Stimulated activated naive CD4-positive, alpha-beta T cell (primary cell): ENCODE measurements at places on chromosomes 5 and 9.

DNA sequence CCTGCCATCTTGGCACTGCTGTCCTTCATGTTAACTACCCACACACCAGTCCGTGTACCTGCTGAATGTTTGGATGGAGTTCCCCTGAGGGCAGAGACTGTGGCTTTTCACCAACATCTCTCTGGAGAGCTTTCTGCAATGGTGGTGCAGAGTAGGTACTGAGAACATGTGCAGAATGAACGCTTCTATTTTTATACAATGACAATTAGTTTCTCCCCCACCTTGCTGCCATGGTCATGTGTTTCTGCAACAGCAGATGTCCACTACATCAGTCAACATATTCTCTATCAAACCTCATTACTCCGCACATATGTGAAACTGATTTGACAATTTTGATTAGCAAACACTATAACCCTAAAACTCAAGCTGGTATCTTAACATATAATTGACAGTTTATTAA is 14.5 kb downstream of the PTCH1 start:
- no peak for DNase-seq

- DNase-seq = no peak
Observed at GRCh38 chr5:67426961-67427849, 230.6 kb upstream of the CD180 start.

- no peak for DNase-seq
Observed at GRCh38 chr9:5920860-5921328, 30.2 kb downstream of the MLANA start.

- DNase-seq = no peak
Observed at GRCh38 chr9:130498298-130498917, 53.6 kb downstream of the ASS1 start.

DNA sequence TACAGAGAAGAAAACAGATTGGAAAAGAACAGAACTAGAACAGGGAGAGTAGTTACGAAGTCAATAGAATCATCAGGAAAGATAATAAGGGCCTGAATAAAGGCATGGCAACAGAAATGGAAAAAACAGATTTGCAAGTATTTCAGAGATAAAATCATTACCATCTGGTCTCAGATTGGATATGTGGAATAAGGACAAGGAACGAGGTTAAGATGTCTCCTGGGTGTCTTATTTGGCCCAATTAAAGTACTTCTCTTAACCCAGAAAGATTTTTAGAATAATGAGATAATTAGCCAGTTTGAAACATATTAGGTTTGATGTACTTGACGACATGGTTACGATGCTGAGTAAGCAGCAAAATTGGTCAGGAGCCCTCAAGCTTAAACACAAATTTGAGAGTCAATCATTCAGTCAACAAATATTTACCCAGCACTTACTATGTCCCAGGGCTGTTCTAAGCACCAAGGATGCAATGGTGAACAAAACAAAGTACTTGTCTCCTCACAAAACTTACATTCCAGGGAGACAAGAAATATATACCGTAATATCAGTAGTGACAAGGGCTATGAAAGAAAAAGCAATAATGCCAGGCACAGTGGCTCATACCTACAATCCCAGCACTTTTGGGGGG is 18.3 kb downstream of the RICTOR start:
- no peak for DNase-seq

- DNase-seq = no peak
Observed at GRCh38 chr5:179168664-179169063, 108.5 kb downstream of the ZNF354C start.

DNA sequence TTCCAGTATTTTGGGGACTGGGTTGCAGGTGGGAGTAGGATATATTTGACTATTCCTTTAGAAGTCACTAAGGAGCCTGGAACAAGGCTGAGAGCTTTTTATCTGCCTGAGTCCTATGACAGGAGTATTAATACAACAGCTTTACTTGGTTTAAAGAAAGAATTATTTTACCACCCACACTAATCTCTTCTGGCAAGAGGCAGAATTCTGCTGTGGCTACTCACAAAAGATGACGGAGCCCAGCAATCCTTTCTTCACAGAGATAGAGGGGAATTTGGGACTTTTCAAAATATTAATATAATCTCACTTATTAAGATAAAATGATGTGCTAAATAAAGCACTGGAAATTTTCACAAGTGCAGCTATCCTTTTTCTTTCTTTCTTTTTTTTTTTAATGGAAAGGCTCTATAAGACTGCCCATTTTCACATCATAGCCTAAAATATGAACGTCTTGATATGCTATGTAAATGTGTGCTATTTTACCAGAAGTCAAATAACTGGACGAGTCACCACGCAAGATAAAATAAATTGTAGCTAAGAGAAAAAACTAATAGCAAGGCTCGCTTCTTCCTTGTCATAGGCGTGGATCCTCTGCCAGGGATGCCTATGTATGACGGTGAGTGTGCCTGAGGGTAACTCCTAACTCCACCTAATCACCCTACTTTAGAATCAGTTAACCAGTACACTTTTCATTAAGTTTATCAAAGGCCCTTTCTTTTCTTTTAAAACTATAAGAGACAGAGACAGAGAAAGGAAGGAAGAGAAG is 76.3 kb downstream of the ZNF608 start:
- no peak for DNase-seq

GRCh38 chr5:40678460-40679147 is 1.1 kb upstream of the PTGER4 start:
- no peak for DNase-seq

GRCh38 chr5:42020788-42021530 is 95.9 kb downstream of the FBXO4 start:
- DNase-seq = no peak

DNA sequence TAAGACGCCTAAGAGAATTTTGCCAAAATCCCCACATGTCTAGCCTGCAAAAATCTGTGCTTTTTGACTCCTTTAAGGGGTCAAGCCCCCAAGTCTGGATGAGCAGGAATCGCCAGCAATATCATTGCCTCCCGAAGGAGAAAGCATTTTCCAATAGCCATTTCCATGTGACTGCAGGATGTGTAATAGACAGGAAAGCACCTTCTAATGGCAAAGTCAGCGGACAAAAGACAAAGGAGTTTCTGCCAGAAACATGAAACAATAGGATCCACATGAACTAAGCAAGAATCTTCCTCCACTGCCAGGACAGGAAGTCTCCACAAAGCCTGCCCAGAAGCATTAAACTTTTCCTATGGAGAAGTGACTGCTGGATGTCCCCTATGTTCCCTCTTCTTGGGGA is 177.1 kb upstream of the PCSK5 start:
- DNase-seq = no peak

GRCh38 chr9:948497-948896 is 28.0 kb upstream of the DMRT3 start:
- no peak for DNase-seq

DNA sequence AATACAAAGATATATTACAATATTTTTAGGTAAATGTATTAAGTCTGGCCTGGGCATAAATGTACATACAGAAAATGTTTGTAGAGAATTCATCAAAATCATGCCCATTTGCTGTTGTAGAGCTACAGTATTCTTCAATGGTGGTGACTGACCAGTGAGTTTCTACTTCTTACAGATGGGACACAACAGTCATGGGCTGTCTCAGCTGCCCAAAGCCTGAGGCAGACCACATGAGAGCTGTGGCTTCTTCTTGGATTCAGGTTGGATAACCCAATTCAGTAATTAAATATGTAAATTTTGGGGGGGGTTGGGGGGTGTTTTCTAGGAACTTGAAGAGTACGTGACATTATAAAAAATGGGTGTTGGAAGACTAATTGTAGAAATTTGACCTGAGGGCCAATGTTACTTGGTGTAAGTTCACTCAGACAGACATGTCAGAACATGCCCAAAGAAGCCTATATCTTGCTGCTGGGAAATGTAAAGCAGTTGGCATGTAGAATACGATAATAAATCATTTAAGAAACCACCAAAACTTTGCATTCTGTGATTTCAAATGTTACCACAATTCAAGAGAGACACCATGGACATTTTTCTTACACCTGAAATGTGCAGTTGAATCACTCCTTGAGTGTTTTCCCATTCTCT is 17.9 kb downstream of the STARD4 start:
- DNase-seq = no peak

- DNase-seq = no peak
Observed at GRCh38 chr5:118946138-118946800, 42.1 kb downstream of the DTWD2 start.

DNA sequence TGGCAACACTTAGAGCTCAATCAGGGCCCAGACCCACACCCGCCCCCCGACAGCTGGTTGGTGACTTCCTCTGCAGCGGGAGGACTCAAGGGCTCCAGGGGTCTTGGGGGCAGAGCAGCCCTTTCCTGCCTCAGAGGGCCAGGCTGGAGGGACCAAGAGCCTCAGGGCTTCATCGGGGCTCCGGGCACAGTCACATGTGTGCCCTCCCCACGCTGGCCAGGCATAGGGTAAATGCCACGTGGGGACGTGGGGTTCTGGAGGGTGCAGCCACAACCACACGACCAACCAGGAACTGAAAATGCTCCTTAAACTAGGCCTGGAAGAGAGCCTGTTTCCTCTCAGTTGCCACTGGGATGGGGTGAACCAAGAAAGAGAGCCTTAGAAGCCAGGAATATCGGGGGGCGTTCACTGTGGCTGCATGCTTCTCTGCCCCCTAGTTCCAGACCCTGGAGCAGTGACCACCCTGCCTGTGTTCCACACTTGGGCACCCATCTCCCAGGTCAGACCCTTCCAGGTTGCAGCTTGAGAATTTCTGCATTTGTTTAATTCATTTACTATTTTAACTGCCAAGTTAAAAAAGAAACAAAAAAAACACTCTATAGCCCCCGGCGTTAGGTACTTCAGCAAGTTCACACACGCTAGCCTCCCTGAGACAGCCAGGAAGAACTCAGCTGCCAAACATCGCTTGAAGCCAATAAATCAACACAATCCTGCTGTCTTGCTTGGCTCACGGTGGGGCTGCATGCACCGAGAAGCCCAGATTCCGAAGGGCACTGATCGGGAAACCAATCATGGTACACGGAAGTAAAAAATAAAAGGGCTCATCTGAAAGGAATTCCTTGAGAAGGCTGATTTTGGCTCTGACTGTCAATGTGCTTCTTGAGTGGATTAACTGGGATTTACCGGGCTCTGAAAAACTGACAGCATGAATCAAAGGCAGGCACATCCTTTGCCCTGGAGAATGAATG is 56.1 kb upstream of the PHYKPL start:
- DNase-seq = no peak

GRCh38 chr9:21473236-21473635 is 8.9 kb downstream of the IFNE start:
- DNase-seq = no peak

- no peak for DNase-seq
Observed at GRCh38 chr9:134186471-134187109, 22.2 kb upstream of the RNU6ATAC start.

DNA sequence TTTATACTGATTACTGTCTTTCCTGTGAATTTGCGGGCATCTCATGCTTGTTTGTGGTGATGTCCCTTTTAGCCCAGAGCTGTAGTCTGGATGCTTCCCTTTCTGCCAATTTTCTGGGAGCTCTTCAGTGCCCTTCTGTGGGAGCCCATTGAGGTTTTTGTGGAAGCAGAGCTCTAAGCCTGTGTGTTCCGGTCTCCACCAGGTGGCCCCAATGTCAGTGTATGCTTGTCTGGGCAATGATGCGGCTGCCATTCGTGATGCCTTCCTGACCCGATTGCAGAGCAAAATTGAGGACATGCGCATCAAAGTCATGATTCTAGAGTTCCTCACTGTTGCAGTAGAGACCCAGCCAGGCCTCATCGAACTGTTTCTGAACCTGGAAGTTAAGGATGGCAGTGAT is 35.1 kb downstream of the SH3GLB2 start:
- no peak for DNase-seq

DNA sequence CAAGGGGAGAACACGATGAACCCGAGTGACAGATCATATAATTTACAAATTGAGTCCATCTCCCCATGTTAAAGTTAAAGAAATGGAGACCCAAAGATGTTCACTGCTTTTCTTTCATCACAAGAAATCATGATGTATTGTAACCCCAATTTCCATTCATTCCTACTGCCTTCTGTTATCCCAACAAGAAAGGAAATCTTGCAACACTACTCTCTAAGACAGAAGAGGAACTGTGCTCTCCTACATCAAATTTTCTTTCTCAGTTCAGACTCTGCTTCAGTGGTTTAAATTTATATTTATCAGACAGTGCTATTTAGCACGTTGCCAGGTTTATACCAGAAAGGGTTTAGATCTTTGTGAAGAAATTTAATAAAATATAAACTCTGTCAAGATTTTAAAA is 83.8 kb upstream of the RASA1 start:
- DNase-seq = no peak

DNA sequence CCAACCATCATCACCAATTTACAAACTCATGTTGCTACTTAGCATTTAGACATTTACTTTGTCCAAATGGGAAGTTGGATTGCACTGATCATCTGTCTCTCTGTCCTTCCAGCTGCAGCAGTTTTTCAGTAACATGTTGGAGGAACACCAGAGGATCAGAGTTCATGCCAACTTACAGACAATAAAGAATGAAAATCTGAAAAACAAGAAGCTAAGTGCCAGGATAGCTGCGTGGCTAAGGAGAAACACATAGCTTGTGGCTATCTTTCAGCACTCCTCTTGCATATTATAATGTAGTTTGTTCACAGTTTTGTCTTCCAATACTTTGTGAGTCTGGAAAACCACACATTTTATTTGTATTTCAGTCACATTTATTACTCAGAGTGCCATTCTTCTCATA is 6.4 kb upstream of the ARL14EPL start:
- no peak for DNase-seq

DNA sequence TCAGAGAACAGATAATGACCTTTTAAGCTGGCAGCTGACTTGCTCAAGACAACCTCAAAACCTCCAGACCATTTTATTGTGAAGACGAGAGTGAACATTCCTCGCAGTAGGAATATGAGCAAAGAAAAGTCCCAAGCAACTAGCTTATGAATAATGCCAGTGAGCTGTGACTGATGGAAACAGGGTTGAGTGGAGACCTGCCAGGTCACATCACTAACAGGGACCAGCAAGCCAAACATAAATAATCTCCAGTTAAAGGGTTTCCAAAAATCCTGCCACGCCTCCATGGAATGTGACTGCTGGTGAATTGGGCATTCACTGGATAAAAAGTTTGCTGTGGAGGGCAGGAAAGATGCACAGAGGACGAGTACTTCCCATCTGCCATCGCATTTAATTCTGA is 185.4 kb downstream of the CRB2 start:
- DNase-seq = no peak

GRCh38 chr9:90641884-90642487 is 638 bp downstream of the DIRAS2 start:
- no peak for DNase-seq

DNA sequence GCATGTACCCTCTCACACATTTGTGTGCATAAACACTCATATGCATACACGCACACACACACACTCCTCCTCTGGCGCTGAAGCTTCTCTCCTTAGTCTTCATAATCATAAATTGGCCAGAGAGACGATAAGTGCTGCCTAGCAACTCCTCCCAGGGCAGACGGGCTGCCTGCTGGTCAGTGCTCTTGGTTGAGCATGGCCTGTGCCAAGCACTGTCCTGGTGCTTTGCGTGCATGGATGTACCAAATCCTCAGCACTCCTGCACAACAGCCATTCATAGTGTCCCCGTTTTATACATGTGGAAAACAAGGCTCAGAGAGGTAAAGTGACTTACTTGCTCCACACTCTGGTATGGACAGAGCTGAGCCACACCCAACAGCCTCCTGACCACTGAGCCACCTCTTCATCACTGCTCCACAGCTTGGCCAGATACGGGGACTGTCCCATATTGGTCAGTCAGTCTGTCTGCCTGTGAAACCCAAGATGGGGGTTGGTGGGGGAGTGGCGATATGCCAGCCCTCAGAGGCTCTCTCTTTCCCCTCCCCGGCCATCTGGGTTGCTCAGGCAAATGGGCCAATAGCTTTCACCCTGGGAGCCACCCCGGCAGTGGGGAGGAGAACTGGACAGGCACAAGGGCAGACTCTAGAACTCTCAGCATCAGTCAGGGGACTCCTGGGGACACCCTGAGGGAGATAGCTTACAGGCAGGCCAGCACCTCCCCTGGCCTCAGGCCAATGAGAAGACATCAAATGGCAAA is 64.3 kb upstream of the GARNL3 start:
- no peak for DNase-seq
